Astrocyte of the spinal cord (primary cell): ENCODE measurements at places on chromosomes 2 and 18.
A peak's percentile ranks its signal among the peaks of the same experiment; 100 is the strongest.

DNA sequence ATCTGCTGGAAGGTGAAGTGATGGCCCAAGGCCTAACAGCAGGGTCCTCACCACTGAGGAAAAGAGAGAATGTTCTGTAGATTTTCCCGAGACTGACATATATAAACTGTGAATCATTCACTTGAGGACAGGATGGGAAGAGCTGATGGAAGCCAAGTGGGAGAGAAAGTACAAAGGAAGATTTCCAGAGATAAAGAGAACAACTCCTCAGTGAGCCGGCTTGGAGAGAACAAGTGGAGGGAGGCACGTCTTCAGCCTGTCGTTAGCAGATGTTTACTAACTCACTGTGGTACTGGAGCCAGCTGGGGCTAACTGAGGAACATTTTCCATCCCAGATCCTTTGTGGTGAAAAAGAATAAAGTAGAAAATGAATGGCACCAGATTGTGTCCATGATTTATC, 552.9 kb upstream of the TNP1 start:
- DNase-seq = no peak

GRCh38 chr2:193505620-193506019, 1310.9 kb upstream of the TMEFF2 start:
- no peak for DNase-seq

GRCh38 chr2:226994775-226995174, 158.9 kb downstream of the RHBDD1 start:
- DNase-seq = no peak

- no peak for DNase-seq
These were observed 115.2 kb downstream of the SLC5A7 start for GRCh38 chr2:108101481-108101880.

DNA sequence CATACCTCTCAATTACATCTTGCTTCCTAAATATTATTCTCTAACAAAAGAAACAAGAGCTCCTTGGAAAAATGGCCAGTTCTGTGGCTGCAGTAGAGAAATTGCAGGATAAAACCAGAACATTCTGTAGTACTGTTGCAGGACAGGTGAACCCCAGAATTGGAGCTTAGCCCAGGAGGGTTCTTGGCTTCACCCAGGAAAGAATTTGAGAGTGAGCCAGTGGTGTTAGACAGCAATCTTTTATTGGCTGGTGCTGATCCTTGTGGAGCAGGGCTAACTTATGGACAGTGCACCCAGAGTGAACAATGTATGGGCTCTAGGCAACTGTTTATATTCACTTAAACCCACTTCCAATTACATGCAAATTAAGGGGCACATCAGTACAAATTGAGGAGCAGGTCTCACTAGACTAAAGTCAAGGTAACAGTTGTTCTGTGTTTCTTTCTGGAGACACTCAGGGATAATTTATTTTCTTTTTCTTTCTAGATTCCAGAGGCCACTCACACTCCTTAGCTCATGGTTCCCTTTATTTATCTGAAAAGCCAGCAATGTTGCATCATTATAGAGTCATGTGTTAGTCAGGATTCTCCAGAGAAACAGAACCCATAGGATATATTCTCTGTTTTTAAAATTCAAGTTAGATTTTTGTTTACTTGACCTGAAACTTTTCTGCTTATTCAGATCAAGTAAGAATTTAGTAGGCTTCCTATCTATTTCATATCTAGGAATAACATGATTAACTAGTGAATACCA, 348.1 kb downstream of the CCDC85A start:
- DNase-seq = no peak

DNA sequence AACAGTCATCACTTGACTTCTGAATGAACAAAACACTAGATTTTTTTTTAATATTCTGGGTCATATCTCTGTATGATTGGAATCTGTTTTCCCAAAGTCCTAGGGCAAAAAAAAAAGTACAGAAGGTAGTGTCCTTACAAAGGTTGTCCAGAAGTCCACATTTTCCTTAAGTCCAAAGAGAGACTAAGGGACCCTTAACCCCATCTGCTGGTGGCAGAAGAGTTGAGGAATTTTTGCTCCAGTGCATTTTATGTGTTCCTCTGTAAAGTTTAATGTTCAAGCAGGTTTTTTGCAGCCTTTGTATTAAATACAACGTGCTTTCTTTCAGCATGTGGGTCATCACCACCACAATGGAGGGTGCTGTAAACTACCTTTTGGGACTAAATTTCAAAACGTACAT, 215.9 kb downstream of the SP3 start:
- DNase-seq = peak; percentile 61

DNA sequence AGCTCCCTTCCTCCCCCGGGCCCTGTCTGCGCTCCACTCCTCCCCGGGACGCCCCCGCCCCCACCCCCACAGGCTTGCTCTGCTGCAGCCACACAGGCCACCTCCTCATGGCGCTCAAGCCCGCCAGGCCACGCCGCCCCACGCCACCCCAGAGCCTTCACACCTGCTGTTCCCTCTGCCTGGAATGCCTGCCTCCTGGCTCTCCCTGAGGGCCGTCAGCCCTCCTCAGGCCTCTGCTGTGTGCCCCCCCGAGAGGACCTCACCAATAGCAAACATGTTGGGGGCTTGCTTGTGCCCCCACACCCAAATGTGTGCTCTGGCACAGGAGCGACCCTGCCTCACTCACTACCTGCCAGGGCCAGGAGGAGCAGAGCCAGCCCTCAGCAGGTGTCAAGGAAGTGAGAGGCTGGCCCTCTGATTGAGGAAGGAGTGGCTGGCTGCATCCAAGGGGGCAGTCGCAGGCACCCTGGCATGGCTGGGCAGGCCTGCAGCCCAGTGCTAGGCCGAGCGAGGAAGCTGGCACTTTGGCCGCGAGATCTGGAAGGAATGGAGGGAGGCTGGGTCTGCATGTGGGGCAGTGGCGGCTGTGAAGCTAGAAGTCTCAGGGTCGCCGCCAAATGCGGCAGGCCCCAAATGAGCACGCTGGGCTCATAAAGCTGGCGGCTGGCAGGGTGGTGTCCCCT, 86.5 kb downstream of the INHBB start:
- no peak for DNase-seq

GRCh38 chr2:217983276-217984233, 19.2 kb downstream of the TNS1 start:
- DNase-seq = no peak

DNA sequence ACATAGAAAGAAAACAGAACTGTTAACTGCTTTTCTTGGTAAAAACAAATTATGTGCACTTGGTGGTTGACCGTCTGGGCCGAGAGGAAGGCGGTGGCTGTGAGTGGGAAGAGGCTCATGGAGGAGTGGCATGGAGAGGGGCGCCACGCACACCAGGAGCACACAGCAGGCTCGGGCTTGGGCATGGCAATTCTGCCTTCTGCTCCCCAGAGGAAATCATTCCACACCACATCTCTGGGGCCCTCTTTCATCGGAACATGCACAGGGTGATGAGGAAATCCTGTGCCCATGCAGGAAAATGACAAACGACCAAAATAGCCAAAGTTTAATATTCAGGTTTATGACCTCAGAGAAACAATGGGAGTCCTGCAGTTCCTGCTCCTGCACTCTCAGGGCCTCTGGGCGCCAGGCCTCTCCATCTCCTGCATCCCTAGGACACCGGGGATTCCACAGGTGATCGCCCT, 26.4 kb downstream of the WDFY1 start:
- DNase-seq = no peak

- DNase-seq = no peak
These were observed 136.2 kb downstream of the LCLAT1 start for GRCh38 chr2:30583204-30583749.

GRCh38 chr2:213104092-213104902, 47.1 kb downstream of the IKZF2 start:
- DNase-seq = peak; percentile 60

GRCh38 chr2:238358769-238359168, 38.5 kb downstream of the TRAF3IP1 start:
- no peak for DNase-seq

GRCh38 chr2:215454519-215455246, 18.8 kb upstream of the FN1 start:
- peak; percentile 66 for DNase-seq

DNA sequence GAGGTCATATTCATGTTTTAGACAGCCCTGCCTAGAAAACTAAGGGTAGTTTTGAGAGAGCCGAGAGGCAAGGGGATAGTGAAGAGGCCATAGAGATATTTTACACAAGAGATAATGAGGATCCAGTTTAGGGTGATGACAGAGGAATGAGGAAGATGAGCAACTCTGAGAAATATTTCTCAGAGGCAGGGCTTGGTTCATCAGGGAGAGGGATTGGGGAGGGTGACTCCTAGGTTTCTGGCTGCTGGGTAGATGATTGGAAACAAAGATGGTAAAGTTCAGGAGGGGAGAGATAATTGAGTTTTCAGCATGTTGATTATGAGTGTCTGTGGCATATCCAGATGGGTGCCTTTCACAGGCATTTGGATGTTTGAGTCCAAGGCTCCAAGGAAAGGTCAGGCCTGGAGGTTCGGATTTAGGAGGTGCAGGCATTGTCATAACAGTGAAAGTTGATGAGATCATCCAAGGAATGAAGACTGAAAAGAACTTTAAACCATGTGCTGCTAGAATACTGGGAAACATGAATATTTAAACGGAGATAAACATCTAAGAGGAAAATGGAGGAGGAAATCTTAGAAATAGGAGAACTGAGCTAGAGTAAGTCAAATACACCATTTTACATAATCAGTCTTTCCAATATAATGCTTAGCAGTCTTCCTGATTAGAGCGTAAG, 7.4 kb downstream of the MYL12B start:
- no peak for DNase-seq

GRCh38 chr2:239936838-239937581, 88.1 kb downstream of the NDUFA10 start:
- no peak for DNase-seq

DNA sequence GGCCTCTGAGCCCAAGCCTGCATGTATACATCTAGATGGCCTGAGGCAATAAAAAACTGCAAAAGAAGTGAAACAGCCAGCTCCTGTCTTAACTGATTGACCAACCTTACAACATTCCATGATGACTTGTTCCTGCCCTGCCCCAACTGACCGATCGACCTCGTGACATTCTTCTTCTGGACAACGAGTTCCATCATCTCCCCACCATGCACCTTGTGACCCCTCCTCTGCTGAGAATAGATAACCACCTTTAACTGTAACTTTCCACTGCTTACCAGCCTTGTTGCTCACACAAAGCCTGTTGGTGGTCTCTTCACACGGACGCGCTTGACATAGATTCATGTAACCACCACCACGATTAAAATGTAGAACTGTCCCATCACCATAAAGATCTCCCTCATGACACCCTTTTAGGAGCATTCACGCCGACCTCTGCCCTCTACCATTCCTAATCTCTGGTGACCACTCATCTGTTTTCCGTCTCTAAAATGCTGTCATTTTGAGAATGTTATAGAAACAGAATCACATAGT, 120.1 kb upstream of the REV1 start:
- no peak for DNase-seq

DNA sequence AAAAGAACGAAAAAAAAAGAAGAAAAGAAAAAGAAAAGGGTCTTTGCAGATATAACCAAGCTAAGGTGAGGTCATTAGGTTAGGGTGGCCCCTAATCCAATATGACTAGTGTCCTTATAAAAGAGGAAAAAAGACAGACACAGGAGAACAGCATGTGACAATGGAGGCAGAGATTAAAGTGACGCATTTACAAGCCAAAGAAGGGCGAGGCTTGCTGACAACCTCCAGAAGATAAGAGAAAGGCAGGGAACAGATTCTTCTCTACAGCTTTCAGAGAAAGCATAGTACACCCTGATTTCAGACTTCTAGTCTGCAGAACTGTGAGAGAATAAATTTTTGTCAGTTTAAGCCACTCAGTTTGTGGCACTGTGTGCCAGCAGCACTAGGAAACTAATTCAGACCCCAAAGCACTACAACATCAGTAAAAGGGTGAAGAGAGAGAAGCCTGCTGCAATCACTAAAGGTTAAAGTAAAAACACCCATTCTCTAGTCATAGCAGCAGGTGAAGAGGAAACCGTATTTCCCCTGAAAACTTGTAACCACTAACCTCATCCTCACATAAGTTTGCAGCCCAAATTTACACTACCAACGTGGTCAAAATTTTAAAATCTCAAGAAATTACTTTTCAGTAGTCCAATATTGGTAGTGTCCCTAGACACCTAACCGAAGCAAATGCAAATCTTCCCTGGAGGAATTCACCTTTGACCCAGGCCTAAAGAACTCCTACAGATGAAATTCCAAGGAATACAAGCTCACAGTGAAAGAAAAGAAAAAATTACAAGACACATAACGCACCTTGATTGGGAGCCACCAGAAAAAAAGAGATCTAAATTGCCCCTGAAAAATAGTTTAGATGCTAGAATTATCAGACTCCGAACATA, 17.5 kb downstream of the REEP1 start:
- no peak for DNase-seq

GRCh38 chr2:219442256-219443015, 7.8 kb downstream of the SPEG start:
- no peak for DNase-seq

DNA sequence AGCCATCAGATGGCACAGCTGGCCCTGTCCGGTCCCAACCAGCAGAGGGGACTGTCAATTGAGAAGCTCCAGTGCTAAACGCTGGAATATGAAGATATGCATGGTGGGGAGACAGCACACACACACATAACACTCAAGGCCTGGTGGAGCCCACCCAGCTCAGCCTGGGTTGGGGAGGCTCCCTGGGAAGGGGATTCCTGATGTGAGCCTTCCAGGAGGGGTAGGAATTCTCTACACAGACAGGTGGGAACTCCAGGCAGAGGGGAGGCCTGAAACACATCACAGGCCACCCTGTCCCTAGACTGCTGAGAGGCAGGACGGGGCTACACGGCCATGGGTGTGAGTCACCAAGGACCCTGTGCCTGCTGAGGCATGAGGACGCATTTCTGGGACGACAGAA, 49.4 kb upstream of the SH3RF3 start:
- no peak for DNase-seq

- no peak for DNase-seq
These were observed 3.6 kb downstream of the GPC1 start for GRCh38 chr2:240438810-240439697.
